ENCODE measurements at places on chromosomes 2 and 18. TPM values are rescaled to one million over a fixed set of nuclear protein-coding genes. Genes with fewer than 3 reads are reported as not detected.

The TLX2 gene
- 3.8 TPM for total RNA-seq

- no peak for DNase-seq
Observed at GRCh38 chr2:205030695-205031094, 485.4 kb downstream of the PARD3B start.

DNA sequence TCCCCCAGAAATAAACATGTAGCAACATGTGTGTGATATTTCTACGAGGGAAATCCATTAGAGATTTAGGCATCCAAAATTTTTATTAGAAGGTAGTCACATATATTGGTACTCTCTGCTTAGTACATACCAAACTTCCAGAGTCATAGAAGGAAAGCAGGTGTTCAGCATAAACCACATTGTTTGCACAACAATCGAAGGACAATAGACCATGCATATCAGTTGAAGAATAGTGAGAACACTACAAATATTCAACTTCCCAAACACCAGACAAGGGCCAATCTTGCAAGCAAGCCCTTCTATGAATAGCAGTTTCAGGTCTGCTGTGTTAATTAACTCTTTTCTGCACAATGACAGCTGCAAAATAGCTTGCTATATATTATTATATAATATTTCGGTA, 702.2 kb downstream of the ERBB4 start:
- no peak for DNase-seq

GRCh38 chr2:191854382-191855372, 7.8 kb upstream of the CAVIN2 start:
- DNase-seq: peak; percentile 7

The AQP12B gene
- total RNA-seq: not detected

- no peak for DNase-seq
Observed at GRCh38 chr2:194739217-194739616, 917.8 kb upstream of the SLC39A10 start.

DNA sequence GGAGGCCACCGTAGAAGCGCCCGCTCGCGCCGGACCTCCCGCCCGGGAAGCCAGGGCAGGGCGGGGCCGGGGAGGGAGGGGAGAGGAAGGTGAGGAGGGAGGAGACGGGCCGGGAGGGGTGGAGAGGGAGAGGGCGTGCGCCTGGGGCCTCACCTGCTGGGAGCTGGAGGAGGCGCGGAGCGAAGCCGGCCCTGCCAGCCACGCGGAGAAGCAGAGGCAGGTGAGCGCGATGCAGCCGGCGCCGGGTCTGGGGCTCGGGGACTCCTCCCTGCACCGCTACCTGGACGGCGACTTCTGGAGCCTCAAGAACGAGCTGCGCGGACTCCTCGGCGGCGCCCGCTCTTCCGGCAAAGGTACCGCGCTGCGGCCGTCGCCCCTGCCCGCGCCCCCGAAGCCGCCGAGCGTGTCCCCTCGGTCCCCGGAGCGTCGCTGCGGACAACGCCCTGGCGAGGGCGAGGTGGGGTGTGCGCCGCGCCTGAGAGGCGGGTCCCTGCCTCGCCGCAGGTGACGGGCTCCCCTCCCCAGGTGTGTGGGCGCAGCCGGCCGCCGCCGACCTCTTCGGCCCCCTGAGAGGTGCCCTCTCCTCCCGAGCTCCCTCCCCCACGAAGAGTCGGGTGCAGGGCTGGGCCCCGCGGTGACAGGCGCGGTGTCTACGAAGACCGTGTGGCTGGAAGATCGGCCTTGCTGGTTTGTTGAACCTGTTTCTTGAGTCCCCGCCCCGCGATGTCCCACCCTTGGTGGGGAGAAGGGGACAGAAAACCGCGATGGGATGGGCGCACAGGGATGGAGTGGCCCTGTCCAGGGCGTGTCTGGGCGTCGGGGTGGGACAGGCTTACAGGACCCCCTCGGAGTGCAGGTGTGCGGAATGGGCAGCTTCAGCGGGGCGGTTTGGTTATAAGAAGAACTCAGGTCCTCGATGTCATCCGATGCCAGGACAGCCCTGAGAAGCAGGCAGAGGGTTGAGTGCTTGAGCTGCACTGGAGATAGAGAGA, at the start of gene ACOXL:
Gene ACOXL (plus strand): TSS at position 152 of the 992 bp plus-strand sequence. CDS start 35,817 bp downstream, outside the sequence.
- peak; percentile 84 for DNase-seq

DNA sequence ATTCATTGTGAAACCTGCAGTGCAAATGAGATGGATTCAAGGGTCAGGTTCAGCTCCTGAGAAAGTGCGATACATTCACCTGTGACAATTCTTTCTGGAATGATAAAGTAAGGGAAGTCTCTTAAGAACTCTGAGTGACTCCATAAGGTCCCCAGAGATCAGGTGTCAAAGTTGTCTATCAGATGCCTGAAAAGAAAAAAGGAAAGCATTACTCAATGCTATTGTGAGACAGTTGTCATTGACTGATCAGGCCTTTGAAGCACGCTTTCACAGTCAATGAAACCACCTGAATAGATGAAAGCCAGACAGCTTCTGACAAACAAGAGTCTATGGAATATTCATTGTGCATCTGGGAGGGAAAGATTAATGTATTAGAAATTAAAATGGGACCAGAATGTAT, 252.7 kb upstream of the GALNT5 start:
- DNase-seq: no peak

DNA sequence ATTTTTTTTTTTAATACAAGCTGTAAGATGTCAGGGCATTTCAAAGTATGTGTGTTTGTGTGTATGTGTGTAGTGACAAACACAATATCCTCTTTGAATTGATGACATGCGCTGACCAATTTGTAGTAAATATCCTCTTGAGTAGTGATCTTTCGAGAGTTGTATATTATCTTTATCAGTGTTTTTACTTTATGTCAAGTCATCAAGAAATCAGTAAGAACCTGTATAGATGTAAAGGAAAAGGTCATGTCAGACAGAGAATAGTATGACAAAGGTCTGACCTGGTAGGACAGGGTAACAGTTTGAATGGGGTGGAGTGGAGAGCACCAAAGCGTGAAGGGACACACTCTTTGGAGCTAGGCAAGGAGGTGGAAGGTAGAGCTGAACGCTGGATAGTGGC, 1931.4 kb upstream of the CELF4 start:
- no peak for DNase-seq

DNA sequence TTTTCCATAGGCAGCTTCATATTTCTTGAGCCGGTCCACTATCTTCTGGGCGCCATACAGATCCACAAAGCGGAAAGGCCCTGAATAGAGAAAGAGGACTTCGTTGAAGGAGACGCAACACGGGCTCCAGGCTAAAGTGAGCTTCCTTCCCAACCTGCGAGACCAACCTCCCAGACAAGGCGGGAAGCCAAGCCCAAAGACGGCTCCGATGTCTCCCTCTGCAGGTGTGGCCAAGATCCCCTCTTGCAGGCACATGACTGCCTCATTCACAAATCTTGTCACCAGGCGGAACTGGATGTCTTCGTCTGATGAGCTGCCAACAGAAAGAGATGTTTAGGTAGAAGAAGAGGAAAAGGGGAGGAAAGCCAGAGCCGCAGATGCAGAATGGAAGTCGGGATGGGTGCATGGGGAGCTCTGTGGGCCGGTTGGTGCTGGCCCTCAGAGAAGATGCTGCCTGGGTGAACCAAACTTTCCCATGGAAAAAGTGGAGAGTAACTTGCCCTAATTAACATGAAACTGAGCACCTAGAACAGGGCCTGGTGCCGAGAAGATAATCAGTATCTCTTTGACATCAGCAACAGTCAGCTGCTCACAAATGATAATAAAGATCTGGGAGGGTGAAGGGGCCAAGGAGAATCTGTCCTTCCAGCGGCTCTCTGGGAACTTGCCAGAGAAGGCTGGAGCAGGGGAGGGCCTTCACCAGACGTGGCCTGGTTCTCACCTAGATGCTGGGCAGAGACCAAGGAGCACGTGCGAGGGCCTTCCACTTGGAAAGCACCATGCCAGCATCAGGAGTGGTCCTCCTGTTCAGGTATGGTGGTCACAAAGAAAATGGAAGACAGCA, 18.6 kb downstream of the GAREM2 start:
- DNase-seq: no peak

The MAP3K19 gene
- not detected for total RNA-seq

DNA sequence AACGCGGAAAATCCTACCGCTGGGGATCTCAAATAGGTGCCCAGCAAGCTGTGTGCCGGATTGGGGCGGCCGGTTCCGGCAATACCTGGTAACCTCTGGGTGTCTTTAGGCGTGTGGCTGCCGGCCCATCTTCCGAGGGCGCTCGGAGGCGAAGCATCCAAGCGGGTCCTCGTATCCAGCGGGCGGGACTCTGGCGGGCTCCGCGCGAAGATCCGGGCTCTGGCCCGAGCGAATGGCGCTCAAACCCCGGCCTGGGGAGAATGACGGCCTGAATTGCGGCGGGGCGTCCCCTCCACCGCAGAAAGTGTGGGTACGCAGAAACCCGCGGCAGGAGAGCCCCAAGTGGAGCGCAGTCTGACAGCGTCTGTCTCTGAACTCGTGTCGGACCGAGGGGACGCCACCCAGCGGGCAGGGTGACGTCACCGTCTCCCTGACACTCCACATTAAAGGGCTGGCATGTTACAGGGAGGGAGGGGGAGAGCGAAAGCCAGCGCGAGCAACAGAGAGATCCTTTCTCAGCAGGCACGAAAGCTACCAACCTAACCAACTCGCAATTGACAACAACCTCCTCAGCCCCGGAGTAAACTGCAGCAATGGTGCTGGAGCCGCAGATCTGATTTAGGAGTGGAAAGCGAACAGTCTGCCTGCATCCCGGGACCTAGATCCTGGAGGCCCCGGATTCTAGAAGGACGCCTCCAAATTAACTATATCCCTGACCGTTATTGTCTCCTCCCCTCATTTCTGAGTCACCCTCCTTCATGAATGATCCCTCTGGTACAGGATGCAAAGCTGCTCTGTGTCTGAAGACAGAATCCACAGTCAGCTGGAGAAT, at the start of gene SKOR2:
Gene SKOR2 (minus strand): TSS at position 372 of the 832 bp plus-strand sequence. CDS start 2,477 bp downstream, outside the sequence.
- DNase-seq: no peak

GRCh38 chr2:41375901-41376300, 671.9 kb upstream of the PKDCC start:
- no peak for DNase-seq

DNA sequence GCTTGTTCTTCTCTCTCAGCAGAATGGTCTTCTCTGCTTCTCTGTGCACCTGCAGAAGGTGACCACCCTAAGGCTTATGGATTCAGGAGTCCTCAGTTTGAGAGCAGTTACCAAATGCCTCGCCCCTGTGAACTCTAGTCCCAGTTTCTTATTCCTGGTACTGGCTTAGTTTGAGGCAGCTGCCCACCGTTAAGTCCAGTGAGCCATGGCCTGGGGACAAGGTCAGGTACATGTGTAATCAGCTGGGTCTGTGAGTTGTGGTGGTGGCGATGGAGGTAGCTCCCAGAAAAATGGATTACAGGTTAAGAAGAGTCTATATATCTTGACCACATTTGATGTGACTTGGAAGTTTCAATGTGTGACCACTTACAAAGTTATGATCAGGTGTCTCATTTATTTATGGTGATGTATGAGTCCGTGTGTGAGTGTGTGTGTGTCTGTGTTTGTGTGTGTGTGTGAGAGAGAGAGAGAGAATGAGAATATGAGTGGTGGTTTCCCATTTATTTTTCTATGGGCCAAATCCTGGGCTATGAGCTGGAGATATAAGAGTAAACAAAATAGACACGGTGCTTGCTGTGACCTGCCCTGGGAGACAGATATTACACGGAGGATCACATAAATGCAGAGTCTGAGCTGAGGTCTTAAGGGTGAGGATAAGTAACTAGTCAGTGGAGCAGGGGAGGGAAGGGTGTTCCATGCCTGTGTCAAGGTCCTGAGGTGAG, 13.0 kb upstream of the IL1RN start:
- no peak for DNase-seq
